ENCODE measurements at places on chromosomes 3 and 15.

GRCh38 chr3:129663045-129663446, 56.6 kb upstream of the PLXND1 start:
- DNase-seq, result peak; percentile 25

GRCh38 chr3:123767009-123767372, 117.1 kb downstream of the MYLK start:
- DNase-seq, result no peak

- DNase-seq, result peak; percentile 89
These were observed 314.8 kb upstream of the CTDSPL start for GRCh38 chr3:37546876-37547275.

- DNase-seq, result no peak
These were observed 126.3 kb downstream of the DNAJB8 start for GRCh38 chr3:128340198-128340903.

DNA sequence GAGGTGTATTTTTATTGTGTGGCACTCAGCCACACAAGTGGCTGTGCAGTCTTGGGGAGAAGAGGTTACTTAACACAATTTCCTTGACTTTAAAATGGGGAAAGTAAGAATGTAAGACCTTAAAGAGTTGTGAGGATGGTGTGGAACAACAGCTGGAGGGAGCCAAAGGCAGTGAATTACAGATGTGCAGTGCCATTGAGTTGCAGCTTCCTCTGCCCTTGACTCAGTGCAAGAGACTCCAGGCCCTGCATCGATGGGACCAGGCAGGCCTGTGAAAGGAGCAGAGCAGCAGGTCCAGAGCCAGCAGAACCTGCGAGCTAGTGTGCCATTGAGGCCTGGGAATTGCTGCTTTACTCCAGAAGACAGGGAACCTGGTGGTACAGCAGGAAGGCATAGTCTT, 27.2 kb downstream of the EEFSEC start:
- no peak for DNase-seq

Data from AG08395 (cell line).